Activated CD4-positive, alpha-beta T cell treated with anti-CD3 and anti-CD28 coated beads, Interleukin-2, Interleukin-6, amounts not matched to agents 100 ng/mL and 50 ng/mL, durations not matched to agents 16 hours and 8 hours (primary cell): ENCODE measurements at places on chromosomes 3 and 15.

DNA sequence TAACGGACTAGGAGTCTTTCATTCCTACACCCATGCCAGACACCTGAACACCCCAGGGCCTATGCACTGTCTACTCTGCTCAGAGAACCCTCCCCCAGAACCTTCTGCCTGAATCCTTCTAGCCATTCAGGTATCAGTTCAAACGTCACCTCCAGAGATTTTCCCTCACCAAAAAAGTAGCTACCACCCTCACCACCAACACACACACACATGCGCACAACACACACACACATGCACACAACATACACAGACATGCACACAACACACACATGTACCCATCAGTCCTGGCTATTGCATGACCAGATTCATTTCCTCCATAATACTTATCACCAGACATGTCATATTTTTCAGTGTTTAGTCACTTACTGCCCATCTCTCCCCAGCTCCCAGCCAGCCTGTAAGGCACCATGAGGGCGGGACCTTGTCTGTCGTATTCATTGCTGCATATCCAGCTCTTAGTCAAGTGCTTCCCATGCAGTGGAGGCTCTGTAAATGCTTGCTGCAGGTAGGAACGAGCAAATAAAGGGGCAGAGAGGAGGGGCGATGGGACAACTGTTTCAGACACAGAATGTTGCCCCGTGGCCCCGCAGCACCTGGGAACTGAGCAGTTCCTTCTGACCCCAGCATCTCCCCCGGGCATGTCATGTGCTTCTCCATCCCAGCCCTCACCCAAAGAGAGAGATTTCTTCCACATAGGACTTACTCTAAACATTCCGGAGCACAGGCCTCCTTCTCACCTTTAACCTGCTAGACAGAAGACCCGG is 29.2 kb downstream of the XXYLT1 start:
- DNase-seq = no peak

- DNase-seq = peak; percentile 77
Observed at GRCh38 chr15:64046421-64047153, at the start of gene DAPK2. DAPK2 (minus strand) TSS chr15:64046485; CDS start chr15:64040261, 6,224 bp downstream.

DNA sequence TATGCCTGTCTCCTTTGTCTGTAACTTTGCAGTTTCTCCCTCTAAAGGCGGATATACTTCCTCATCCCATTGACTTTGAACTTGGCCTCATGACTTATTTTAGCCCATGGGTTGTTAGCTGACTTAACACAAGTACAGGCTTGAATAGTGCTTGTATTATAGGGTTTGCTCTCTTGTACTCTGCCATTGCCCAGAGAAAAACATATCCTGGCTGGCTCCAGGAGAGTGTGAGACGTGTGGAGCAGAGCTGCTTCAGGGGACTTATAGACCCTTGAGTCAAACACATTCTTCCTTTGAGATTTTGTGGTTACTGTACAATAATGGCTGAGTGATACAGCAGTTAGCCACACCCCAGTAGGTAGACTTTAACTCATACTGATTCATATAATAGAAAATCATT is 124.0 kb downstream of the RAP2B start:
- no peak for DNase-seq

DNA sequence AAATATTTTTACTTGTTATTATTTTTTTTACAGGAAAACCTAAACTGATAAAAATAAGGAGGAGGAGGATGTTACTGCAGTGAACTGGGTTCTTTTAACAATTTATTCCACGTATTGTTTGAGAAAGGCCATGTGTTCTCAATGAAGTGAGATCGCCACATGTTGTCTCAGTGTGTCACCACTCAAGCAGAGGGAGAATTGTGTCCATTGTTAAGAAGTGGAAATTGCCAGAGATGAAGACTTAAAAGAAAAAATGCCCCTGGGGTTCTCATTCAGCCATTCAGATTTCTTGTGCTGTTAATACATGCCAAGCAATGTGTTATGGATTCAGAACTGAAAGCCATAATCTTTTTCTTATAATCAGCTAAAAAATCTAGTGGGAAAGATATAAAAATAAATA is 297.1 kb downstream of the NSUN3 start:
- DNase-seq = no peak

DNA sequence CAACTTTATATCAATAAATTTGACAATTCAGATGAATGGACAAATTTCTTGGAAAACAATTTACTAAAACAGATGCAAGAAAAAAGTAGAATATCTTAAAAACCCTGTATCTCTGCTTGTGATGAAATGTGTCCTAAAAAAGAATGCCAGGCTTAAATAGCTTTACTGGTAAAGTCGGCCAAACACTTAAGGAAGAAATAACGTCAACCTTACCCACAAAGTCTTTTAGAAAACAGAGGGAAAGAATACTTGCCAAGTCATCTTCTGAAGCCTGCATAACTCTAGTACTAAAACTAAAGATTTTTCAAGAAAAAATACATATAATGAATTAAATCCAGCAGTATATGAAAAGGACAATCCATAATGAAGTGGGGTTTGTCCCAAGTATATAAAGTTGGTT is 111.1 kb downstream of the RASA2 start:
- no peak for DNase-seq

GRCh38 chr3:52278510-52279069 is at the start of gene WDR82:
WDR82 (minus strand) TSS chr3:52278649; CDS start chr3:52278361, 288 bp downstream.
- peak; percentile 98 for DNase-seq

DNA sequence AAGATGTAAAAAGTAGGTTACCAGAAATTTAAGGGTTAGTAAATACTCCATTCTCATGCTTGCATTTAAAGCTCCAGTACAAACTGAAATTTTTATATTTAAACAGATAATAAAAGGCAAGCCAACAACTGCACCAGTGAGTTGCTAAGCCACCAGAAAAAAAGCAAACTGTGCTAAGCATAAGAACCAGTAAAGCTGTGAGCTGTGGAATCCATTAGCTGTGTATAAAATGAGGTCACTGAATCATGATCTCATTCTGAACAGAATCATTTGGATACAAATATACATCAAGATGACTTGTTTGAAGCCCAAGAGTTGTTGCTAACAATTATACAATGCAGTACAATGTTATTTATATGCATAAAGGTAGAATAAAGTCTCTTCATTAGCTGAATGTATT is 1312.2 kb downstream of the SI start:
- no peak for DNase-seq

DNA sequence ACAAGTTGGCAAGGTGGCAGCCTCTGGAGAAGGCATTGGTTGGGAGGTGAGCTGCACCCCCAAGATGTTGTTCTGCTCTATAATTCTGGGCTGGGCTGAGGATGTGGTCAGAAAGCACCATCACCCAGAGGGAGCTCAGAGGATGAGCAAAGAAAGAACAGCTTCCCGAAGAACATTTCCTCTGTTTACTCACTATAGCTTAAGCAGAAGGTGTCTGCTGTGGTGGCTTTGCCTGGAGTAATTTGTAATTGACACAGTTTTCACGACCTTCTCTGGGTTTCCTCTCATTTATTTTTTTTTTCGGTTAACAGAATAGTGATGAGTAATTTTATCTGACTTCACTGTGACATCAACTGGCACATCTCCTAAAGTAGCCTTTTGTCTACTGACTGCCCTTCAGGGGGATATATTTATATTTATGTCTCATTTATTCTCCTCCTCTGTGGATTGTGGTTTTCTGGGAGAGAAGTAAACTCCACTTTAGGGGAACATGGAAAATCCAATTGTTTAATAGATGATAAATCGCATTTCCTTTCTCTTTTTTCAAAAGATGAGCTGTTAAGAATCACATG is 49.5 kb upstream of the ABHD17C start:
- DNase-seq = no peak

DNA sequence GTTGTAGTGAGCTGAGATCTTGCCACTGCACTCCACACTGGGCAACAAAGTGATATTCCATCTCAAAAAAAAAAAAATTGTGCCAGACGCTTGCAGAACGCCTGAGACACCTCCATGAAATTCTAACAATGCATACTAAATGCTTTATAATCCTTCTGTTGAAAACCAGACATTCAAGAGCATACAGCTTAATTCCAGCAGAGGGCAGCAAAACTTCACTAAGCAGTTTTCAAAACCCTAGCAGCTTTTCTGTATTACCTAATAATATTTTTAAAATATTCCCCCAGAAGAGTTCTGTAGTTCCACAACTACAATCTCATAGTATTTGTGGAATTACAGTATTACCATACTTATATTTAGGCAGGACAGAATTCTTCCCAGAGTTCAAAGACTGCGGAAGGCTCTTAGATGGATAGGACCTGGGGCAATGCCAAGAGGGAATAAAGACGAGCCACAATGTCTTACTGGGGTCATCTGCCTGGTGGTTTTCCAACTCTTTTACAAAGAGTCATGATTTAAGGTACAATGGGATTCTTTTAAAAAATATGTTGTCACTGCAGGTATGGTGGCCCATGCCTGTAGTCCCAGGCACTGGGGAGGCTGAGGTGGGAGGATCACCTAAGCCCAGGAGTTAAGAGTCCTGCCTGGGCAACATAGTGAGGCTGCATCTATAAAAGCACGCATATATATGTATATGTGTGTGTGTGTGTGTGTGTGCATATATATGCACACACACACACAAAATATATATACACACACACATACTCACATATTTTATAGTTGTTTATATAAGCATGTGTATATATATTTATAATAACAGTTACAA is 19.6 kb upstream of the TASOR start:
- DNase-seq = peak; percentile 70

DNA sequence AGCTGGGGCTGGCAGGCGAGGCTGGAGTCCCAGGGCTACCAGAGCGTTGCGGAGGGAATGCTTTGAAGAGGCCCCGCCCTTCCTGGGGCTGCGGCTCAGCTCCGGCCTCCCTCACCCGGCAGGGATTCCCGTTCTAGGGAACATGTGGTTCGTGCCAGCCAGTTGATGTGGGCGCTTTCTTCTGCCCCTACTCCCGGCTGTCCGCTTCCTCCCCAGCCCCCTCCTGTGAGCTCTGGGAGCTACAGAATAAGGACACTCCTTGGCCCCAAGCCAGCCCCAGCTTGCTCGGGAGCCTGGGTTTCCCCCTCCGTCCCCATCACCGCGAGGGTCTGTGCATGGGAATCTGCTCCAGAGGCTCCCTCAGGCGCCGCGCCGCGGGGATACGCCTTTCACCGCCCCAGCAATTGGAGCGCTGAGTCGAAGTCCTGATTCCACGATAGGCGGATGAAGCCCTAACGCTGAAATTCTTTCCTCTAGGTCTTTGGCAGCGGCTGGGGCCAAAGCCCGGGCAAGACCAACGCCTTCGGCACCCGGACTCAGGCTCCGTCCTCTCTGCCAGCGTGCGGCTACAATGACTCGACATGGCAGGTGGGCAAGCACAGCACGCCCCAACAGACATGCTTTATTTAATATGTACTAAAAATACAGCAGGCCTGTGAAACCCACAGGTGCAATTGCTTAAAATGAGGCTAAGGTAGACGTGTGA is 69.5 kb downstream of the KLF15 start:
- no peak for DNase-seq

DNA sequence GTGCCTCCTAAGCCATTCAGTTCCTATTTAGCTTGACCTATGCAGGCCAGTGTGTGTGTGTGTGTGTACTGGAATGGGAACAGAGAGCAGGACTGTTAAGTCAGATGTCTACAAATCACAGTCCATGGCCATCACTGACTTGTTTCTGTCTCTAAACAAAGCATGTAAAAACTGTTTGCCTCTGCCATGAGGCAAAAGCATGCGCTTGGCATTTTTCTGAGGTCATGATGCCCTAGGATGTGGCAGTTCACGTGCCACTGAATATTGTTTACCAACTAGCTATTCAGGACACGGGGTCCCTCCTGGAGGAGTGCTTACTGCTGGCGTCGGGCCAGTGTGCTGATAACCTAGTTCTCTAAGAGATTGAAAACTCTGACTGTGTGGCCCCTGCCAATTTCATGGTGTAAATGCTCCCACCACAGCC is 8.2 kb upstream of the ATP13A3 start:
- no peak for DNase-seq

DNA sequence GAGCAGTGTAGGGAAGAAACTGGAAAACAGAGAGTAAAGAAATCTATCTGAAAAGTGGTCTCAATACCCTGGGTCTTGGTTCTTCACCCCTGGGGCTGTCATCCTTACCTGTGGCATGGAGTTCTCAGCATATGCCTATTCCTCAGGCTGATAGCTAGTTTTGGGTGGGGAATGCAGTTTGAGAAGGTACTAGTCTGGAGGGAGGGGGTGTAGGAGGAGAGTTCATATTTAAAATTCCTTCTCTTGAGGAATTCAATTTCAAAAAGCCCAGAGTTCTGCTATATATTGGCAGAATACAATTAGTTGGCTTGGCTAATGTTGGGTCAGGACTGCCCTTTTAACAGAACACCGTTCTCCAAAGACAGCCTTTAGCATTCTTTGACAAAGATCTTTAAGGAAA is 82.9 kb upstream of the NPHP3 start:
- no peak for DNase-seq

GRCh38 chr3:22960105-22960984 is 242.8 kb upstream of the UBE2E2 start:
- DNase-seq = peak; percentile 5

DNA sequence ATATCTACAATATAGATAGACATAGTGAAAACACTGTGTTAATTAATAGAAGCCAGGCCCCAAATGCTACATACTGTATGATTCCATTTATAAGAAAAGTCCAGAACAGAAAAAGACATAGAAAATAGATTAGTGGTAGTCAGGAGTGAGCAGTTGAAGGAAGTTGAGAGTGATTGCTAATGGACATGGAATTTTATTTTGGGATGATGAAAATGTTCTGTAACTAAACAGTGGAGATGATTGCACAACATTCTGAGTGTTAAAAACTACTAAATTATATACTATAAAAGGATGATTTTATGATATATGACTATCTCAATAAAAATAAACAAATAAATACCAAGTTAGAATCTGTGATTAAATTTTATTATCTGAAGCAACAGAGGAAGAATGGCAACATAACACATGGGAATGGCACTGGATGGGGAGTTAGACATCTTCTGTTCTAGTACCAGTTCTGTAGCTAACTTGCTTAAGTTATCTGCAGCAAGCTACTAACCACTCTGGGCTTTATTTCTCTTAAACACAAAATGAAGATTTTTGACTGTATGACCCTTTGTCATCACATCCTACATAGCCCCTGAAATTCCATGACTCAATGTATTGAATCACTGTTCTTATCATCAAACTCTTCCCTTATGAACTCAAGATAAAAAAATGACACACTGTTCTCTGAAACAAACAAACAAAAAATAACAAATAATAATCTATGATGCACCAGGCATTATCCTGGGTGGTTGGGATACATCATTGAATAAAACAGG is 612.7 kb downstream of the TBL1XR1 start:
- DNase-seq = no peak
